ENCODE measurements at places on chromosomes 1 and 21. TPM values are rescaled to one million over a fixed set of nuclear protein-coding genes. Genes with fewer than 3 reads are reported as not detected.

DNA sequence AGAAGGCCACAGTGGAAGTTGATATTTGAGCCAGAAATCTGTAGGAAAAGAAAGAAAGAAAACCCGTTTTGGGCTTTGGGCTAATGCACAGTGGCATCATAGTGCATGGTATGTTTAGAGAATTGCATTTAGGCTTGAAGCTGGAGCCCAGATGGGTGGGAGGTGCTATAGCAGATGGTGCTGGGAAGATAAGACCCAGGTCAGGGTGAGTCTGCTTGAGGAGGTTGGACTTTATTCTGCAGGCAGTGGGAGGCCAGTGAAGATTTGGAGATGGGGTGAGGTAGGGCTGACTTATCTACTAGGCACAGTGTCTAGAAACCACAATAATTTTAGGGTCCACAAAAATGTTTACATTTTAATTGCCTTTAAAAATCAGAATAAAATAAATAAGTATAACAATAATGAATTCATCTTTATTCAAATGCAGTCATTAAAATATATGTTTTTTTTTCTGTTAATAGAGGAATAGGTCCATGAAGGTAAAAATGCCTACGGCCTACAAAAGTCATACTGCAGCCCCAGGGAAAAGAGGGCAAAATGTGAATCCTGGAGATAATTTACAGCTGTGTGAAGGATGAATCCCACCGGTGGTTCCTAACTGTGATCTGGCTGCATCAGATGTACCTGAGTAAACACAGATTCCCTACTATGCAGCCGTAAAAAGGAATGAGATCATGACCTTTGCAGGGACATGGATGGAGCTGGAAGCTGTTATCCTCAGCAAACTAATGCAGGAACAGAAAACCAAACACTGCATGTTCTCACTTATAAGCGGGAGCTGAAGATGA is 8.7 kb downstream of the DNAJC6 start:
- DNase-seq = no peak

- DNase-seq = no peak
Observed at GRCh38 chr1:2526824-2527555, 594 bp upstream of the PANK4 start.

DNA sequence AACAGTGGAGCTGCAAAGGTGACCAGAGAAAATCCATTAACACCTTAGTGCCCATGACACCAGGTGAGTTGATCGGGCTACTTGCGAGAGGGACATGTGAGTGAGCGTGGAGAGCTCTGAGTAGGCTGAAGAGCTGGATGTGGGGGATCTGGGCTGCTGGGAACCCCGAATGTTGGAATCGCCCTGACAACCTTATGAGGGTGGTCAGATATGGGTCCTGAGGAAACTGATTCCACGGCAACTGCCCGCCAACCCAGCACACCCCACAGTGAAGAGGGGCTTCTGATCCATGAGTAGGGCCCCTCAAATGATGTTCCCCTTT is 705 bp upstream of the QSOX1 start:
- no peak for DNase-seq

- peak; percentile 80 for DNase-seq
Observed at GRCh38 chr1:179586107-179586823, 5.4 kb upstream of the TDRD5 start.

The BCL10 gene
- total RNA-seq = 57.7 TPM
